ENCODE measurements at places on chromosomes 6 and 20.

- no peak for DNase-seq
Measured at GRCh38 chr6:130849594-130849993, 22.4 kb downstream of the SMLR1 start.

- no peak for DNase-seq
Measured at GRCh38 chr6:64113704-64114103, 478.1 kb downstream of the PHF3 start.

DNA sequence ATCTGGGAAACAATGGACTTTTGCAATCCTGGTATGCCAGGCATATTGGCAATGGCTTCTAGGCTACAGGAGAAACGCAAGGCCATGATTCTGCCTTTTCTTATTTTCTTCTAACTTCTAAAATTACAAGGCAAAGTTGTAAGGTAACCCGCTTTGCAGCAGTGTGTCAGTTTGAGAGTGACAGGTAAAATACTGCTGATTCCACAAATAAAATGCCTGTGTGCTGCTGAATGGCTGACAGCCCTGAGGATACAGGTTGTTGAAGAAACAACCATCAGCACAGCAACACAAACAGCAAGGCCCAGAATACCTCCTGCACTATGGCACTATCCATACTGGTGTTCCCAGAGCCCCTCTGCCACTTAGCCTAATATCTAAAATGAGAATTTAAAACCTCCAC lies 37.1 kb downstream of the SLC17A1 start:
- no peak for DNase-seq

- DNase-seq = no peak
Measured at GRCh38 chr6:27608916-27609883, 136.3 kb upstream of the ZNF184 start.

GRCh38 chr20:3678856-3679720 lies 2.7 kb downstream of the ADAM33 start:
- DNase-seq = no peak

GRCh38 chr6:135411339-135411738 lies 86.2 kb downstream of the AHI1 start:
- no peak for DNase-seq

DNA sequence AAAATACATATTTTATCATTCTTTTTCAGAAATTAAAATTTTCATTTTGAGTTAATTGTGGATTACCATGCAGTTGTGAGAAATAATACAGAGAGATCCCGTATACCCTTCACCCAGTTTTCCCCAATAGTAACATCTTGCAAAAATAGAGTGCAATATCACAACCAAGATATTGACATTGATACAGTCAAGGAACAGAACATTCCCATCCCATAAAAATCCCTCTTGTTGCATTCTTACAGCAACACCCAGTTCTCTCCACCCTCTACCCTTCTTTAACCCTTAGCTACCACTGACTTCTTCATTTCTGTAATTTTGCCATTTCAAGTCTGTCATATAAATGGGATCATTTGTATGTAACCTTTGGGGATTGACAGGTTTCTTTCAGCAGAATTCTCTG lies 6.9 kb upstream of the AKAP12 start:
- no peak for DNase-seq

DNA sequence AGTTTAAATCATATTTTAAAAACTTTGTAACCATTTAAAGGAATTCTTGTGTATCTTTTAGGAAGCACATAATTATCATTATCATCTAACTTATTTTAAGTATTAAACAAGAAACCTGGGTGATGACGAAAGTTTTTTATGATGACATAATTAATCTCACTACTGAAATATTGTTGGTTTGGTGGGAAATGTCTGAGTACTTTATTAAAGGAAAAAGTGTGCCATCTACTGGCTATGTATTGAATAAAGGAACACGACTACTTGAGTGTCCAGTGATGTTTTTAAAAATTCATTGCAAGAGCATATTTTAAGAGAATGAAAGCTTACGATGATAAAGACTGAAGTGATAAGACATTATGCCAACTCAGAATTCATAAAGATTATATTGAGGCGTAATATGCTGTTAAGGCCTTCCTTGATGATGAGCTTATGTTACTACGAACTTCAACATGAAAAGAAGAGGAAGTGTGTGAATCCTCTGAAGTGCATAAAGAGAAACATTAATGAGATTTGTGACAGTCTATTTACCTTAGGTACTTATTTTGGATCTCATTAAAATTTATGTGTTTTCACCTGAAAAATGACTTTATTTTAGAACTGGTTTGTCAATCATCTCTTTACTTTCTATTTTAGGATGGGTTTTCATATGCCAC lies 12.0 kb upstream of the TRMT11 start:
- no peak for DNase-seq

DNA sequence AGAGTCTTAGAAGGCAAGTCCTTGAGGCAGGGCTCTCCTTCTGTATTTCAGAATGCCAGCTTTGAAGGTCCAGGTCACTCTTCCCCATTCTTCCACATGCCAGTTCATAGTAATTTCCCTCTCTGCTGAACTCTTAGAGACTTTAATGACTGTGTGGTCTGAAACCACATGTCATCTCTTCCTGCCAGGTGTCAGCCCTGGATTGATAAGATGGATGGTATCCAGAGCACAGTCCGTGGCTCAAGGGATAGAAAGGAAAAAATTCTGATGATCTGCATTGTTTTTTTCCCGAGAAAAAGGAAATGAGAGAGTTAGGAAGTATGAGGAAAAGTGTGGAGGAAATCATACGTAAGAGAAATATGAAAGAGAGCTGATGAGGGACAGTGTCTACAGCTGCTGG lies 250.9 kb downstream of the TPBG start:
- no peak for DNase-seq

- no peak for DNase-seq
Measured at GRCh38 chr6:151015101-151015700, 149.7 kb downstream of the MTHFD1L start.

DNA sequence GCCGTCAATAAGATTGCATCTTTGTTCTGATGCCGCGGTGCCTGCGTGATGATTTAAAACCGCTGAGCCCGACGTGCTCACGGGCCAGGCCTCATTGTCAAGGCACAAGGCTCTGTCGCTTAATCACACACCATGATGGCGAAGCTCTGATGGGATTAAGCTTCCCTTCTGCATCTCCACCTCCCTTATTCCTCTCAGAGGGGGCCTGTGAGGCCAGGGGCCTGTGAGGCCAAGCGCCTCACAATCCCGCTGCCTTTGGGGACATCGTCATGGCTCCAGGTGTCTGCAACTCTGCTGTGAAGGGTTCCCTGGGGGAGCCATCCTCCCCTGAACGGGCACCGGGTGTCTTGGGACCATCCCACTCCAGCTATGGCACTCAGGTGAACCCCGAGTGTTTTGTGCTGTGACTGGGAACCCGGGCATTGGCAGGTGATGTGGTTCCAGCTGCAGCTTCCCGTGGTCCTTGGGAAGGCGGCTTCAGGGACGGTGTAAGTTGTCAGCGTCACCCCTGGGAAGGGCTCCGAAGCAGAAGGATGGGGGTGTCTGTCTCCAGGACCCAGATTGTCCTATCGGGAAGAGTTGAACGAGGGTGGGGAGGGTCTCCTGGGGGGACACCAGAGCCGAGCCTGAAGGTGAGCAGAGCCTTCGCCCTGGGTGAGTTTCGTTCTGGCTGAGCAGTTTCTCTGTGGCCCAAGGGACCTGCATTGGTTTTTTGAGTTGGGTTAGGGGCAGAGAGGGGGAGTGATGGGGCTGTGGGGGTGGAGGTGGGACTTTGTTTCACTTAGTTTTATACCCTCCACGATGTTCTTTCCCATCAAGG lies 18.0 kb upstream of the BHLHE23 start:
- no peak for DNase-seq

DNA sequence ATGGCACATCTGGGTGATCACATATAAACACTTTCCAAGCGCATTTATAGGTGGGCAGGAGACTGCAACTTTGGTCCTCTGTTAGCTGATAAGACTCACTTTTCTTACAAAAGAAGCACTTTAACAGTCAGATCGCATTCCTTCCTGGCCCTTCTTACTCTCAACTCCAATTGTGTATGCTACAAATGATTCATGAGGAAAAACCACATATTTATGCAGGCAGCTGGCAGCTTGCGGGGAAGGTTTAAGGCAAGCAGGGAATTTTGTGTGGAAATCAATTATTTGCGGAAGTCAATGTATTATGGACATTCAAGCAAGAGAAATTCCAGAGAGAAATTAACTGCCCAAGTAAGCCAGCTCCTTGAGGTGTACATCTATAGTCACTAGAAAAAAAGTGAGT lies 194.0 kb downstream of the PKHD1 start:
- DNase-seq = no peak

- DNase-seq = no peak
Measured at GRCh38 chr20:15875446-15875845, 697.8 kb downstream of the KIF16B start.

DNA sequence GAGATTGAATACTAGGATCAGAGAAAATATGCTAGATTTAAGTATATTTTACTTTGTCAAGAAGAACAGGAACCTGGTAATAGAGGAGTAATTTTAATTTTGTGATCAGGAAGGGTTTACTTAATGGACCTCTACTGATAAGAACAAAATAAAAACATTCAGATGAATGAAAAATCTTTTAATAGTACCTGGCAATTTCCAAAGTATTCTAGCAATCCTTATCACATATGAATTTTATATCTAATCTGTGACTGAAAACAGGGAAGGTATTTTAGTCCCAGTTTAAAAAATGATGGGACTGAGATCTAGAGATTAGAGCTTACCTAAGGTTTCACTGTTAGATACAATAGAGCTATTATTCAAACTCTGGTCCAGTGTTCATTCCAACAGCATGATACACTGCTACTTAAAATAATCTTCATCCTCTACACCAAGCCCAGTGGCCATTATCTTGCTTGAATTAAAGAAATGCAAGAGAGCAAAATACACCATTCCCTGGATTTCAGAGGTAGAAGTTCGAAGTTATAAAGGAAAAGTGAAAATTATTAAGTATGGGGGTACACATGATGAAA lies 13.5 kb downstream of the SLC17A5 start:
- no peak for DNase-seq

- no peak for DNase-seq
Measured at GRCh38 chr6:49849213-49849907, 17.0 kb downstream of the CRISP1 start.

- DNase-seq = no peak
Measured at GRCh38 chr20:22762576-22763256, 178.3 kb upstream of the FOXA2 start.

- DNase-seq = no peak
Measured at GRCh38 chr6:15417811-15418210, 171.9 kb downstream of the JARID2 start.

GRCh38 chr20:49285233-49285668 lies 7.4 kb upstream of the ZNFX1 start:
- no peak for DNase-seq

GRCh38 chr6:170311696-170312095 lies 5.1 kb downstream of the FAM120B start:
- no peak for DNase-seq

DNA sequence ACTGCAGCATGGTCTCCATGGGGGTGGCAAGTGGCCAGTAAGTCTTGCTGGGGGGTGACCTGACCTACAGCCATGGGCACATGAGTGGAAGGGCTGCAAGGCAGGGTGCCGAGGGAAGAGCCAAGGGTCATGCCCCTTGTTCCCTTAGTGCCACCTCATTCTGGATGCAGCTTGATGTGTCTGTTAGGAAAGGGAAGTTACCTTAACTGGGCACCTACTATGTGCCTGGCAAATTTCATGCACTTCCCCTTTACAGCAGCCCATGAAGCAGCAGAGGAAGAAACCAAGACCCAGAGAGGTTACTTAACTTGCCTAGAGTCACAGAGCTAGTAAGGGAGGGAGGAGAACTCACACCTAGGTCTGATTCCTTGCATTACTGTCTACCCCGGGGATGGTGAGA lies 174.0 kb downstream of the MRPL14 start:
- no peak for DNase-seq

DNA sequence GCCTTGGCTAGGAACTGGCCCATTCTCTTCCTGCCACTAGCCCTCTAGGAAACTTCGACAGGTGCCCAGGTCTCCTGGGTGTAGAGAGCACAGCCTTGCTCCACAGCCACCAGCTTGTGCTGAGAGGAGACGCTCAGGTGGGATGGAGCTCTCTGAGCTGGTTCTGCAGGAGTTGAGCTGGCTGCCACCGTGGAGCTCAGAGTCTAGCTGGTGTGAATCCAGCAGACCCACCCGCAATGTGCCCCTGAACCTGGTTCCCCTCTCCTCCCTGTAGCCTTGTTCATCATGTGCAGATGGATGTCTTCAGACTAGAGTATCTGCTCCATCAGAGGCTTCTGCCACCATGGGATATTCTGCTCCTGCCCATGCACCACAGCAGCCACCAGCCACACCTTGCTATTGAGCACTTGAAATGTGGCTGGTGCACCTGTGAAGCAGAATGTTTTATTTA lies 222.5 kb downstream of the SYNDIG1 start:
- DNase-seq = no peak

DNA sequence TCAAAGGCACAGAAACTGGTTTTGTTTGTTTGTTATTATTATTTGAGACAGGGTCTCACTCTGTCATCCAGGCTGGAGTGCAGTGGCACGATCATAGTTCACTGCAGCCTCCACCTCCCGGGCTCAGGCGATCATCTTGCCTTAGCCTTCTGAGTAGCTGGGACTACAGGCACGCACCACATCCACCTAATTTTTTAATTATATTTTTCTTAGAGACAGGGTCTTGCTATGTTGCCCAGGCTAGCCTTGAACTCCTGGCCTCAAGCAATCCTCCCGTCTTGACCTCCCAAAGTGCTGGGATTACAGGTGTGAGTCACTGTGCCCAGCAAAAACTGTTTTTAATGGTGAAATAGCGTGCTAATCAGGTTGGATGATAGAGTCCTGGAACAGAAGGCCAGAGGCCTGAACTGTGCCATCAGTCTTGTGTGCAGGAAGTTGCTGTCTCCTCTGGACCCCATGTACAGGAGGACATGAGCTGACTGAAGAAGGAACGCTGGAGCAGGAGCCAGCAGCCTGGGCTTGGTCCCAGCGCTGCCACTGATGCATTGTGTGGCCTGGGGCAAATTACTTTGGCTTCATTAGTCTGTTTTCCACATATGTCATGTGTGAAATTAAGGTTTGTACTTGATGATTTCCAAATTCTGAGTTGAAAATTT lies 4.9 kb downstream of the TM9SF4 start:
- DNase-seq = no peak

GRCh38 chr6:128860782-128861181 lies 22.2 kb upstream of the LAMA2 start:
- no peak for DNase-seq

DNA sequence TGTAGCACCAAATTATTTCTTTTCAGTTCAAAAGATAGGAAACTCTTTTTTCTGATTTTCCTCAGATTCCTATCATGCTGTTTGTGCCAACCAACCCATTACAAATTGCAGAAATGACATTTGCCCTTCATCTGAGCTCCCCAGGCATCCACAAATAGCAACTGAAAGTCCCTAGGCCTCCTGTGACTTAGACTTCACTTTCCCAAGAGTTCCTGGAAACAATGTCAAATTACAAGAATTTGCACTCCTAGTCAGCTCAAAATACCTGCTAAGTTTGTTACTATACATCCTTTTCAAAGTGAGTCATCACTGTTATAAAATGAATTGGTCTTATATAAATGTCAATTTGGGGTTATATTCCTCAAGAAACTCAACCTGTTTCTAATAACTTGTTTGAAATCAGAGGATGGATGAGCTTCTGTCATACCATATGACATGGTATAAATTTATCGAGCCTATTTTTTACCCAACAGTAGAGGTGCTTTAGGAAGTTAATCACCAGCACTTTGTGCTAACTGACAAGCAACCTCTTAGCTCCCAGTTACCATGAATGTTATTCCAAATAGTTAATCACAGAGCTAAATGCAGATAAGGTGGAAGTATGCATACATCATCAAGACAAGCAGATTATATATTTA lies 256.5 kb downstream of the HACE1 start:
- DNase-seq = no peak

Measured in stimulated activated CD4-positive, alpha-beta T cell treated with anti-CD3 and anti-CD28 coated beads, Interleukin-1b, Interleukin-23, amount 100 ng/mL, for 1 hour (primary cell).